Fibroblast of villous mesenchyme (primary cell): ENCODE measurements at places on chromosomes 2 and 18. TPM values are rescaled to one million over a fixed set of nuclear protein-coding genes. Genes with fewer than 3 reads are reported as not detected.
A peak's percentile ranks its signal among the peaks of the same experiment; 100 is the strongest.

DNA sequence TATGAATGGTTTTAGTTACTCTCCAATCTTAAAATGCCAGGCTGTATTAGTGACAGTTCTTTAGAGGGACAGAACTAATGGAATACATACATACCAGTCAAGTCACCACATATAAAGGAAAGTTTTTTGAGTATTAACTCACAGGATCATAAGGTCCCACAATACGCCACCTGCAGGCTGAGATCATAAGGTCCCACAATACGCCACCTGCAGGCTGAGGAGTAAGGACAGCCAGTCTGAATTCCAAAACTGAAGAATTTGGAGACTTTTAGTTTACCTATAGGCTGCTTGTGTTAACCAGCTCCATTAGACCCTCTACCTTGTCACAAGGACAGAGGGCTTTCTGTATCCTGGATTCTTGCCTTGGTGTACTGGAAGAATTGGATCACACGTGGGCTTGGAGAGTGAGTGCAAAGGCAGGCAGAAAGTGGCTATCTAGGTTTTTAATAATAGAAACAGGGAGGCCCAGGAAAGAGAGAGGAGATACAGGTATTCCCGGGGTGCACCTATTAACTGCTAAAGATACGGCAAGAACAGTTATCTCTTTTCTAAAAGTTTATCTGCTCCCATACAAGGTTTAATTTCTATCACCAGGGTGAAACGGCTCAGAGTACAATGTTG is 234.9 kb upstream of the CYRIA start:
- DNase-seq: peak; percentile 8

- DNase-seq: no peak
These were observed 93.4 kb downstream of the SH3RF3 start for GRCh38 chr2:109222422-109222821.

DNA sequence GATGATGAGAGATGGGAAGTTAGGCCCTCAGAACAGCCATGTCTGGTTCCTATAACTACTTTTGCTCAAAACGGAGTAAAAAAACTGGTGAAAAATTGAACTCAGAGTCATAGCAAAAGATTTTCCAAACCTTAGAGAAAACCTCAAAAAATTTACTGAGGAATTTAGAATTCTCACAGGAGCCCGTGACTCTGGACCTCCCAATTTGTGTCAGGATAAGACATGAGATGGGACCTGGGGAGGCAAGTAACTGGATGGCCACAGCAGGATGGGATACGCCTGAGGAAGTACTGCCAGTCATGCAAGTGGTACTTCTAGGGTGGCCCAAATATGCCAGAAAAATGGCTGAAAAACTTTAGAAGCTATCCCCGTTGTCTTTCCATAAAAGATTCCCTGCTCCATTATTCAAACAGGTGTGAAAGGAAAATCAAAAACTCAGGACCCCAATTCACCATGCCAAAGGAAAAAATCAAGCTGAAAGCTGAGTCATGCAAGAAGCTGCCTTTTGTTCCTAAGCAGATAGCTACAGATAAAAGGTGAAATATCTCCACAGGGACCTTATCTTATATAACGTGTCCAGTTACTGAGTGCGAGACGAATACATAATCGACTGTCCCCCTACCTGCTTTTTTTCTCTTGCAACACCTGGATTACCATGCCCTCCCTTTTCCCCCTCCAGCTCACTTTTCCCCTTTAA is 34.1 kb upstream of the LIPG start:
- no peak for DNase-seq

- no peak for DNase-seq
These were observed 672 bp downstream of the ATP6V1B1 start for GRCh38 chr2:70936165-70936978.

- no peak for DNase-seq
These were observed 29.4 kb upstream of the REEP1 start for GRCh38 chr2:86366651-86367498.

GRCh38 chr2:239405071-239405470 is 4.3 kb upstream of the HDAC4 start:
- no peak for DNase-seq

DNA sequence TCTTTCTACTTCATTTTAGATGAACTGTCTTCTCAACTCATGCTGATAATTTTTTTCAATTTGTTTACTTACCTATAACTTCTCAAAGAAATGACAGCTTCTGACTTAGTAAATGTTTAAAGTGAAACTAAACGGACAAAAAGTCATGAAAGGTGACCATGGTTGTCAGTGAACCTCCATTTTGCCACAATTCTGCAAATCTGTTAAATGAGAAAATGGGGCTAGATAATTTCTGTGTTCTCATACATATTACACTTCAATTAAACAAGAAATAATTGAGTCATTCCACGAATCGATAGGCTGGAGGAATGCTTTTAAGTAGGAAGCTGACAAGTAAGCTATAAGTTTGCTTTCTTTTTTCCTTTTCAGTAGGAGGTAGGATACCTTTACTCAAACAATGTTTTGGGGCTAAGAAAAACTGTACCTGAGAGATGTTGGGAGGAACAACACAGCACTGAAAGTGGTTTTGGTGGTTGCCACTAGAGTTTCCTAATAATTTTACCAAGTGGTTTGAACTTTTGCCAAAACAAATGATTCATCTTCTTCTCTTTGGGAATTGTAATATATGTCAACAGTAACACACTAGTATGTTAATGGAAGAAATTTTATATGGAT is 17.1 kb downstream of the DYNAP start:
- peak; percentile 6 for DNase-seq

GRCh38 chr18:57073501-57074187 is 73.2 kb upstream of the BOD1L2 start:
- DNase-seq: no peak

DNA sequence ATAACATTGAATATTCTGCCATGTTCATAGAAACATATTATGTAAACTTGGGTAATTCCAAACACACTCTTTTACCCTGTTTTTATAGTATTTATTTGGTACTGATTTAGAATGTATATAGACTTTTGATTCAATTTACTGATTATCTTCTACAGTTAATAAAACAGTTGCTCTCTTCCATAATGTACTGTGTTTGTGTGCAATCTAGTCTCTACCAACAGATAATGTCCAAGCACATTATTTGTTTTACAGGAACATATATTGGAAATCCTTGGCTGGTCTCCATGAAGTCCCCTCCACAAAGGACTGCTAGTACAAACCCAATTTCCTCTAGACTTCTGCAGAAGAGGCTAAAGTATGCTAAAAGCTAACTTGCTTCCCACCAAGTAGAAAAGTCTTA is 386.6 kb downstream of the RND3 start:
- no peak for DNase-seq

DNA sequence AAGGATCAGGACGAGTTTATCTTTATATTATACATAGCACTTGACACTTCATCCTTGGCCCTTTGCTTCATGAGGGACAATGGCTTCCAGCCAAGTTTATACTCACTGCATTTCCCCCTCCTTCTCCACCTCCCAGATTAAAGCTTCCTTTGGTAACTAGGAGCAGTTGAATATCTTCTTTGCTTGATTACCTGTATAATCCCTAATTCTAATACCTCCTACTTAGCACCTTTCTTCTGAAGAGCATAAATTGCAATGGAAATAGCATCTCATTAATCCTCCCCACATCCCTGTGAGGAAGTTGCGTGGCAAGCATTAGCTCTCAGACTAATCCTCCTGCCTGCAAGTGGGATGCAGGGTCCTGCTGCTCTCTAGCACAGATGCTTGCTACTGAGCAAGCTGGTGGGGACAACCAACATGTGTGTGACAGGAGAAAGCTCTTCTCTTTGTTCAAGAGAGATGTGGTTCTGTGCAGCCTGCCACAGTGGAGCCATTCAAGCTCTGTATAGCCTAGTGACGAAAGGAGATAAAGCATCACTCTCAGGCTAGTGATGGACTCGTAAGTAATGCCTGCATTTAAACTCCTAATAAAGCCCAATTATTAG is 19.1 kb downstream of the KLHL14 start:
- no peak for DNase-seq

GRCh38 chr2:102236132-102236531 is 49.3 kb downstream of the IL1RL2 start:
- no peak for DNase-seq

DNA sequence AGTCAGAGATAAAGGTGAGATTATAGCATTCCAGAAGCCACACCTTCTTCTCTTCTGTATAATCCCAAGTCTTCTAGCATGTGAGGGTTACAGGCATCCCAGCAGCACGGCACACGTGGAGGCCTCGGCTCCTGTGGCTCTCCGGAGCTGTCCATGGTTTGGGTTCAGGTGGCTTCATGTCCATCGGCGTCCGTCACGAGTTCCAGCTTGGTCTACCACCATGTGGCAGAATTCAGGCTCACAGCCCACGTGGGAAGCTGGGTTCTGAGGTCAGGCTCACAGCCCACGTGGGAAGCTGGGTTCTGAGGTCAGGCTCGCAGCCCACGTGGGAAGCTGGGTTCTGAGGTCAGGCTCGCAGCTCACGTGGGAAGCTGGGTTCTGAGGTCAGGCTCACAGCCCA is 378.3 kb upstream of the SALL3 start:
- no peak for DNase-seq

DNA sequence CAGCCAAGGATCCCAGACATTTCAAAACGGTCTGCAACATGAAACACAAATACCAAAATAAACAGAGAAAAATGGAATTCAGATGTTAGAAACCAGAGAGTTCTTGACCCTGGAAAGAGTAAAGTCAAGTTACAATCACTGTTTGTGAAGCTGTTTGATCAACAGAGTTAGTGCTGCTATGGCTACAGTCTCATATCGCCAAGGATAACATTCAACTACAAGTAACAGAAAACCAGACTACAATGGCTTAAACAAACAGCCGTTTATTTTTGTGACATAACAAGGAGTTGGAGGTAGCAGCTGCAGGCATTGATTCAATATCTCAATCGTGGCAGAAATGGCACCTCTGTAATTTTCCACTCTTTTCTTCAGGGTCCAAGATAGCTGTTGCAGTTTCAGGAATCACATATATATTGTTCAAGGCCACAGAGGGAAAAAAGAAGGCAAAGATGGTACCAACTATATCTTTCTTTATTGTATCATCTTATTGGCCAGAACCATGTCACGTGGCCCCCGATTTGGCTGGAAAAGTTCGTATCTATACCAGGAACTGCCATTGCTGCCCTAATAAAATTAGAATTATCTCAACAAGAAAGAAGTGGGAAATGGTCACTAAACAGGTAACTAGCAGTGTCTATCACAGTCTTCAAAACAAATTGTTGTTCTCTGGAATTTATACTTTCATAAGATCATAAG is 17.7 kb upstream of the HNRNPLL start:
- peak; percentile 66 for DNase-seq

- no peak for DNase-seq
These were observed 735.9 kb downstream of the ERBB4 start for GRCh38 chr2:211802666-211803065.

- no peak for DNase-seq
These were observed 311.9 kb downstream of the CCDC178 start for GRCh38 chr18:33128581-33128980.

DNA sequence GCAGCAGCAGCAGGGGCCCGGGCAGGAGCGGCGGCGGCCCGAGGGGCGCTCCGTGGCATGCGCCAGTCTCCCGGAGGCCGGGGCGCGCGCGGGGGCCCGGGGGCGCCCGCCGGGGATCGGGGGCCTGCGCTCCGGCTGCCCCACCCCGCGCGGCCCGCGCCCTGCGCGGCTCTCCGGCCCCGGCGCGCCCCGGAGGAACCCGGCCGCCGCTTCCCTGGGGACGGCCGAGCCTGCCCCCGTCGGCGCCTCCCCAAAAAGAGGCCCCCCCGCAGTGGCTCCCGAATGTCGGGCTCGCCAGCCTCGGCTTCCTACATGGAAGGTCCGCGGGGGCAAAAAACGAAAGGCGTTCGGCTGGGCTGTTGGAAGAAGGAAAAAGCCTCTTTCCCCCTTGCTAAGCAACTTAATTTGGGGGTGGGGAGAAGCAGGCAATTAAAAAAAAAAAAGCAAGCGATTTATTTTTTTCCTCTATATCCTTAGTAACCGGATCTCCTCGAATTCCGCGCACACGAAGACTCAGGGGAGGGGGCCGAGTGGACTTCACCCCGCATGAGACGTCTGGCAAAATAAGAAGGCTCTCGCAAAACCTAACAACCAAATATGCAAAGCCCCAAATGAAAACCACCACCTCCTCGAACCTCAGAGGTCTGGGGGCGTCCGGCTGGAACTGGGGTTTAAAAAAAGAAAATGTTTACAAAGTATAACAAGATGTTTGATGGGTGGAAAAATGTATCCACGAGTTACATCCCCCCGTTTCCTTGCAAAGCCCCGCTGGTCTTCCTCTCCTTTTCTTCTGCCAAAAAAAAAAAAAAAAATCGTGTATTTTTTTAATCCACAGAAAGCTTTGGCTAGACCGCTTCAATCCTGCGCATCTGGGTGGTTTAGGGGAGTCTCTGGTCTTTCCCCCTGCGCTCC is at the start of gene SMAD7:
TSS of gene SMAD7 (minus strand) at position 430 of the 912 bp plus-strand sequence. CDS start 541 bp downstream, outside the sequence.
- peak; percentile 52 for DNase-seq

DNA sequence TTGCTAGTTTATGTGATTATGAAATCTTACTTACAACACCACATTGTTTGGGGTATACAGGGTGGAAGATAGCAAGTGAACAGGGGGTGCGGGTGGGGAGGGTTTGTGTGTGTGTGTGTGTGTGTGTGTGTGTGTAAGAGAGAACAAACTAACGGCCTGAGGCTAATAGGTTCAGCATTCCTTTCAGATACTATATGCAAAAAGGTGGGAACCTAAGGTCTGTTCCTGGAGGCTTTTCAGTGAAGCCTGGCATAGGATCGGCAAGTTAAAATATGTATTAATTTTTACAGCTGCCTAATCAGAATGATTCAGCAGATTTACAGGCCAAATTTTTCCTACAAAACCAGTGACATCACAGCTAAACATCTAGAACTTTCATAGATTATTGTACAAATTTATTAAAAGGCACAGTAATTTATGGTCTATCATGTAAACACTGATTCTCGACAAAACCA is 7.6 kb upstream of the SPDYA start:
- peak; percentile 89 for DNase-seq

DNA sequence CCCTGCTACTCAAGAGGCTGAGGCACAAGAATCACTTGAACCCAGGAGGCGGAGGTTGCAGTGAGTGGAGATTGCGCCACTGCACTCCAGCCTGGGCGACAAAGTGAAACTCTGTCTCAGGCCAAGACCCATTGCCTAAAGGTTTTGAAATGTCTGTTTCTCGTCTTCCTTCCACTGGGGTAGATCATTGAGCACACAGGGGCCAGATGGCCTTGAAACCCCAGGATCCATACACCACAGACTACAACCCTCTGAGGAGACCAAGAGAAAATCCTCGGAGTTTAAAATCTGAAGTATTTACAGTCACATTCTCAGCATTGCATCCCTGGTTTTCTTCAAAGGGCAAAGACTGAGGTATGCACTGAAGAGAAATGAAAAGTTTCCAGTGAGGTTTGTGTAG is 7.1 kb upstream of the EPAS1 start:
- peak; percentile 72 for DNase-seq

- no peak for DNase-seq
These were observed at the start of gene GPR45 for GRCh38 chr2:105241443-105241842. Gene GPR45, plus strand, starts transcription at chr2:105241743. Its CDS starts 116 bp downstream, at chr2:105241859.

NEU2 gene
- not detected in 2 replicates for total RNA-seq

MYO5B gene
- total RNA-seq: under 0.01 TPM in 2 replicates

PIEZO2 gene
- 1.7 and 4.5 TPM in 2 replicates for total RNA-seq
